ENCODE measurements at places on chromosomes 7 and 10.
A peak's percentile ranks its signal among the peaks of the same experiment; 100 is the strongest.

DNA sequence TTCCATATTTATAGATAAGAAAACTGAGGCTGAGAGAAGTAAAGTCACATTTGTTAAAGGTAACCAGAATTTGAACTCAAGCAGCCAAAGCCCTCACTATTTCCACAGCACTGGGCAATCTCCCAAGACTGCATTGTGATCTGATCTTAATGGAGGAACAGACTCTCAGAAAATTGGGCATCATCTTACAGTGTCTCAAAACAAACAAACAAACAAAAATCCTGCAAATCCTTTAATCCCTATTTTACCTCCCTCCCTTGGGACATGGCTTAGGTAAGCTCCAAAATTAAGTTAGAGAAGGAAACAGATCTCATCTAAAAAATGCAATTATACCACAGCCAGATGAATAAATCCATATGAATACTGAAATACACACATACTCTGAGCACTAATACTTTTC lies 57.5 kb downstream of the FHIP2A start:
- no peak for DNase-seq

GRCh38 chr10:124992462-124993344 lies 50.8 kb downstream of the ZRANB1 start:
- peak; percentile 25 for DNase-seq

DNA sequence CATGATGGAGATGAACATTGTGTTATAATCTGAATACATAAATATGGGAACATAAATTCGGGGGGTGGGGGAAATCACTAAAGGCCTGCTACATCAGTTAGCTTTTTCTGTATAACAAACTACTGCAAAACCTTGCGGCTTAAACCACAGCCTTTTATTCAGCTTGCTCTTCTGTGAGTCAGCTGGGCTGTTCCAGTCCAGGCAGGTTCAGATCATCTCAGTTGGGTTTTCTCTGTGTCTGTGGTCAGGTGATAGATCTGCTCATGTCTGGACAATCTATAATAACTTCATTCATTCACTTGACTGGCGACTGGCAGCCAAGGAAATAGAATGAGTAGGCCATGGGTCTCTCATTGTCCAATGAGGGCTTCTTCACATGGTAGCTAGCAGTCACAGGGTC lies 23.5 kb downstream of the HTR7 start:
- DNase-seq: no peak

- DNase-seq: peak; percentile 46
These were observed 609 bp downstream of the DOCK4 start for GRCh38 chr7:112205343-112206237.

DNA sequence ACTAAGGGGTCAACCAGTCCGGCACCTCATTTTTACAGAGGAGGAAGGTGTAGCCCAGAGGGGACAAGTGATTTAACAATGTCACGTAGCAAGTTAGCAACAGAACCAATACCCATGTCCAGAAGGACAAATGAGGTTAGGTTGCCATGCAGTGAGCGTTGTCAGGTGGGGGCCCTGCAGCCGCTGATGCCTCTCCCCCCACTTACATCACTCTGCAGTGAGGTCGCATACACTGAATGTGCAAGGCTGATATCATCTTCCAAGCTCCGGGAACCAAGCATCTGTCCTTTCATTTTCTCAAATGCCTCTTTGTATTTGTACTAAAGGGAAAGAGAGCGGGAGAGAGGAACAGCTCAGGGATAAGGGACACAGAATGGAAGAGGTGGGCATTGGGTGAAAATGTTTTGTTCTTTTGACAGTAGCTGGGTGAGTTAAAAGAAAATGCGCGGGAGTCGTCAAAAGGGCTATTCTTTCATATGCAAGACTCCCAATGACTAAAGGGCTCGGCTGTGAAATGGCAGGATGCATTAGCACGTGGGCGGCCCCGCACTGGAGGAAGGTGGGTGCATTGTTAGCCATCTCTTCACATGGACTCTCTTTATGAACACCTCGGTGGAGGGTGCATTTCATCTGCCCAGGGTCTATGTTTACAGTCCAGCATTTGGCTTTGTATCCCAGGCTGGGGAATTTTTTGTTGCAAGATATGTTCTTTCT lies 49.7 kb downstream of the NRAP start:
- DNase-seq: no peak

DNA sequence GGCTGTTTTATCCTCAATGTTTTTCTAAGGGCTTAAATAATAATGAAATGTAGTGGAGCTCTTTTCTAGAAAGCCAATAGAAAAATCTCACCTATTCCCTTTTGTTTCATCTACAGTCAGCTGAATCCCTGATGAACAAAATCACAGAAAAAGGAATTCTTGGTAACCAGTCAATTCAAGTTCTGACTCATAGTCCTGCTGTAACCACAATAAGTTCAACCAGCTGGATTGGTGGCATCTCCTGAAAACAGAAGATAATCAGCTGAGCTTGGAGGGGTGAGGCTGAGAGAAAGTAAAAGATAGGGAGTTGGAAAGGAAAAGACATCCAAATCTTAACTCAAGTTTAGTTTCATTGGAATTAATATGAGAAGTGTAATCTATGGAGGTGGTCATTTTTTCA lies 772.1 kb downstream of the CCSER2 start:
- no peak for DNase-seq

GRCh38 chr10:110305767-110306451 lies 1.2 kb upstream of the SMNDC1 start:
- no peak for DNase-seq
